ENCODE measurements at places on chromosomes 3 and 15.

DNA sequence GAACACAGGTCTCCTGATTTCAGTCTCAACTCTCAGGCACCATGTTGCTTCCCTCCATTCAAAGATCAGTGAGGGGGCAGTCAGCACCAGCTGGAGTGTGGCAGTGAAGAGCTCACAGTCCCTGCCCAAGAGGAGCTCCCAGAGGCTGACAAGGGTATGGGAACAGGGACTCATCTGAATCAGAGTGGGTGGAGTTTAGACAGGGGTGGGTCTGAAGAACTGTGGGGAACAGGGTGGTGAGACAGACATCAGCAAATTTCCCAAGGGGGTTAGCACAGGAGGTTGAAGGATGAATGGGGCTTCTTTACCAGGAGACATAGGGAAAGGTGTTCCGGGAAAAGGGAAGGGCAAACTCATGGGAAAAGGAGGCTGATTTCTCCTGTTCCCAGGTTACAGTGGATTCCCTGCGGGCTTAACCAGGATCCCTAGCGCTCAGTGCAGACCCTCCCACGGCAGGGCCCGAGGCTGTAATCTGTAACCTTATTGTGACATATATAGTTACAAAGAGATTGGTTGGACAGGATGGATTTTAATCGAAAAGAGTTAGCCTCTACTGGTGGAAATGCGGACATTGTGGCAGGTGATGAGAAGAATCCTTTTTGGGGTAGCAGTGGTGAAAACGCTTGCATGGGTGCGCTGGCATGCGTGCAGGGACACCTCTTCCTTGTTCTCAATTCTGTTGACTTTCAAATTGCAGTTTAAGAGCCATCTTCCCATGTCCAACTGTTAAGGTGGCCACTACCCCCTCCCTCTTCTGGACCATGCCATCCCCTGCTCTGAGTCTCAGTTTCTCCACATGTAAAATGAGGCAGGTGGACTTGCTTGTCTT is 160.3 kb downstream of the SMAD6 start:
- DNase-seq: no peak

- no peak for DNase-seq
Observed at GRCh38 chr3:53617893-53618523, 123.6 kb downstream of the CACNA1D start.

DNA sequence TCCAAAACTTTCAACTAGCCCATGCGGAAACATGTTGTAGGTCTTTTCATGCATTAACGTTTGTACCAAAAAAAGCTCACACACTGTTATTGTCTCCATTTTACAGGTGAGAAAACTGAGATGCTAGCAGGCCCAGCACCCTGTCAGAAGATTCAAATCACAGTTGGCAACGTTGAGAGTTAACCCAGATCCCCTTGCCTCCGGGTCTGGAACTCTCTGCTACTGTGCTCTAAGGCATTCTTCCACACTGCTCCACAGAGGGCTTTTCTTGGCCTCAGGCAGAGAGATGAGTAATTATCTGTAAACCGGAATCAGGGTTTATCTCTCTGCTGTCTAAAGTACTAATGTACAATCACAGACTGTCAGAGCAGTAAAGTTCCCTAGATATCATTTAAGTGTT is 186.0 kb upstream of the LPP start:
- no peak for DNase-seq

GRCh38 chr3:99607151-99607550 is 31.2 kb upstream of the COL8A1 start:
- no peak for DNase-seq

DNA sequence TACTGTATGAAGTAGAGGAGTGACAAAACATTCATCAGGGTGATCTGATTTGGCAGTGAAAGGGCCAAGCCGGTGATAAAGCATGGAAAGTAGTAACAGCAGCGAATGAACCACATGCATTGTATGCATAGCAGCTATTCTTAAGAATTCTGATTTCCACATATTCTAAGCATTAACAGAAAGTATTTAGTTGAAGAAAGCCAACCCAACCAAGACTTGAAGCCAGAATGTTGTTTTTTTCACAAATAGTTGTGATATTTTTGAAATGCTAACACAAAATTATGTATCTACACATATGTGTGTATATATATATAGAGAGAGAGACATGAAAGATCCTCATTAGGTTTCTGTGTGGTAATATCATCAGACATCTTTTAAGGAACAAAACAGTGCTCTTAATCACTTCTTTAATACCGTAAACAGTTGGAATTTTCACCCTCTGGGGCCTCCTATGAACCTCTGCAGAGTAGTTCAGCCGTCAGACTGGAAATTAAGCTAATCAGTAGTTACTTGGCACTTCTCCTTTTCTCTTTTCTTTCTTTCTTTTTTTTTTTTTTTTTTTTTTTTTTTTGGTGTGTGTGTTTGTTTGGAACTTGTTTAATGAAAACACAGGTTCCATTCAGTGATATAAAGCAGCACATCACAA is 139.6 kb downstream of the CMSS1 start:
- DNase-seq: no peak

GRCh38 chr3:181790561-181790960 is 78.8 kb downstream of the SOX2 start:
- no peak for DNase-seq

GRCh38 chr15:79073336-79073735 is 17.2 kb downstream of the RASGRF1 start:
- no peak for DNase-seq

DNA sequence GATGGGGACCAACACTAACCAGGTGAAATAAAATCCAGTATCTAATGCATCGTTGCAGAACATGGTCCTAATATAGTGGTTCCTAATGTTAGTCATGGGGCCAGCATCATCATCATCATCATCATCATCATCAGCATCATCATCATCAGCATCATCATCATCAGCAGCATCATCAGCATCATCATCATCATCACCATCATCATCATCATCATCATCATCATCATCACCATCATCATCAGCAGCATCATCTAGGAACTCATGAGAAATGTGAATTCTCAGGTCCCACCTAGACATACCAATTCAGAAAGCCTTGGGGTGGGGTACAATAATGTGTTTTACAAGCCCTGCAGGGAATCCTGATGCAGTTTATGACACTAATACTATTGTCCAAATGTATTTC is 179.4 kb upstream of the LRRN1 start:
- DNase-seq: no peak

- no peak for DNase-seq
Observed at GRCh38 chr3:184620475-184621119, 59.0 kb downstream of the EPHB3 start.

DNA sequence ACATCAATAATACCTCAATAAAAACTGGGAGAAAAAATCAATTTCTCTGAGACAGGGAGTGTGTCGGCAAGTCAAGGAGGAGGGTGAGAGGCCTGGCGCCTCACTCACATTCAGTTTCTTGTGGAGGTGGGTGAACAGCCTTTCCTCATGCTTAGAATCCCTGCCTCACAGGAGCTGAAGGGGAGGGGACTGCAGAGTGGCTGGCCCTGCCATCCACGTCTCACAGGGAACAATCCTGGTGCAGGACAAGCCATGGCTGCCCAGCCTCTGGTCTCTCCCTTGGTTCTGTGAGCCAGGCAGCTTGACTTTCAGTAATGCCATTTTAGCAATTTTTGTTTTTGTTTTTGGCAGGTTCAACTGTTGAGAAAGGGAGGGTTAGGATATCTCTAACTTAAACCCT is 126.5 kb upstream of the HACD2 start:
- no peak for DNase-seq

DNA sequence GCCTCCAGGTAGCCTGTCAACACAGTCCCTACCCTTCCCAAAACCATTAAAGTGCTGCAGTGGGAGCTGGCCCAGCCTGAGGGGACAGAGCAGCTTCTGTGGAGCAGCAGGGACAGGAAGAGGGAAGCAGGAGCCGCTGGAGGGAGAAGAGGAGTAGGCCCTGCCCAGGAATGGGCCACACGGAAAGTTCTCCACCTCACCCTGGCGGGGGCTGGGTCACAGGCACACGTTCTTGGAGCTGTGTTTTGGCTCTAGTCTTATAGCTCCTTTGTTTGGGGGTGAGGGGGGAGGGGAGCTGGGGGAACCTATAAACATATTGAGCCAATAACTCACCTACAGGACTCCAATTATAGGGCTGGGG is 508.6 kb downstream of the SHQ1 start:
- no peak for DNase-seq

DNA sequence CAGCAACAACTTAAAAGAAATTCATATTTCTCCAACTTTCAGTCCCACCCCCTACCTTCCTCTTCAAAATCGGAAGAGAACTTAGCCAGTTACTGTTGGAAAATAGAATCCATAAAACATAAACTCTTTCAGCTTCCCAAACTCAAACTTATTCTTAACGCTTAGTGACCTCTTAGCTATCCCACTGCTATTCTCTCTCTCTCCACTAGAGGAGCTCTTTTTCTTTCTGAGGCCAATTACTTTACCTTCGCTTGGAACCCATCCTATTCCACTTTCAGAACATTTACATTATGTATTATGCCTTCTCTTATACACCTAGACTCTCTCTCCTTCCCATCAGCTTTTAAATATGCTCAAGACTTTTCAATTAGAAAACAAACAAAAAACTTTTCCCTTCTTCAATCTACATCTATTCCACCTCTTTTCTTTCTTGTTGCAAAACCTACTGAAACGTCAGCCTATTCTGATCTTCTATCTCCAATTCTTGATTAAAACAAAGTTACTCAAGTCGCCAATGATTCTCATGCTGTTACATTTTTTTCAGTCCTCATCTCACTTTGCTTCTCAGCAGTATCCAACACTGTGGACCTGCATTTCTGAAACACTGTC is 13.4 kb upstream of the GHSR start:
- DNase-seq: no peak

GRCh38 chr3:12508291-12508700 is 24.0 kb downstream of the TSEN2 start:
- DNase-seq: no peak

- DNase-seq: no peak
Observed at GRCh38 chr3:3281024-3281423, 101.5 kb upstream of the CRBN start.

- no peak for DNase-seq
Observed at GRCh38 chr3:126152901-126153694, 27.3 kb downstream of the ALDH1L1 start.

- DNase-seq: no peak
Observed at GRCh38 chr3:131279577-131279976, 102.0 kb upstream of the NUDT16 start.

DNA sequence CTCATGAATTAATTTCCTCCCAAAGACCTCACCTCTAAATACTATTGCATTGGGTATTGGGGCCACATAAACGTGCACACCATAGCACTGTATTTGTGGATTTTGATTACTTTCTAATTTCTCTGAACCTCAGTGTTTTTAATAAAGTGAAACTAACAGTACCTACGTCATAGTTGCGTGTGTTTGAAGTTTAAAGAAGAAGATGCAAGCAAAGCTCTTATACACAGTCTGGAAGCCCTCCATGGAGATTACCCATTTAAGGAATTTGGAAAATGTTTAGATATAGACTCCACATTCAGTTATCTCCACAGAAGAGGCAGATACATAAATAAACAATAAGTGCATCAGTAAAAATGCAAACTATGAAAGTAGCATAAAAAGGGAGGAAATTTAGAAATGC is 581.1 kb upstream of the GBE1 start:
- DNase-seq: no peak

- no peak for DNase-seq
Observed at GRCh38 chr3:197444793-197445379, 110.9 kb downstream of the BDH1 start.
